Activated CD4-positive, CD25-positive, alpha-beta regulatory T cell treated with anti-CD3 and anti-CD28 coated beads, Interleukin-2, amount 50 U/mL, for 16 hours (primary cell): ENCODE measurements at places on chromosomes 3 and 15.

GRCh38 chr3:117510396-117510795 is 800.8 kb downstream of the TUSC7 start:
- no peak for DNase-seq

DNA sequence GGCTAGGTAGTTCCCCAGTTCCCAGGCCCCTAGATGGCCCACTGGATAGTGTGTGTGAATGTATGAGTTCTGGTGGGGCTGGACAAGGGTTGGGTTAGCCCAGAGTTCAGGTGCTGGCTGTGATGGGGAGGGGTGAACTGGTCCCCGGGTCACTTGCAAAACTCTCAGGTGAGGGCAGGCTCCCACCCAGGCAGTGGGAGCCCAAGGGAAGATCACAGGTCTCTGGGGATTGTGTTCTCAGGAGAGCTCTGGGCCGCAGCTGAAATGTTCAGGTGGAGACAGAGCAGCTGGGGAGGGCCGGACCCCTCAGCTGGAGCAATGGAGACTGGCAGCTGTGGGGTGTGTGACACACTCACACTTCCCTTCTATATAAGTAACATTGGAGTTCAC is 12.8 kb upstream of the FAM98B start:
- no peak for DNase-seq

- DNase-seq: no peak
Measured at GRCh38 chr3:41450416-41451231, 251.3 kb downstream of the CTNNB1 start.

DNA sequence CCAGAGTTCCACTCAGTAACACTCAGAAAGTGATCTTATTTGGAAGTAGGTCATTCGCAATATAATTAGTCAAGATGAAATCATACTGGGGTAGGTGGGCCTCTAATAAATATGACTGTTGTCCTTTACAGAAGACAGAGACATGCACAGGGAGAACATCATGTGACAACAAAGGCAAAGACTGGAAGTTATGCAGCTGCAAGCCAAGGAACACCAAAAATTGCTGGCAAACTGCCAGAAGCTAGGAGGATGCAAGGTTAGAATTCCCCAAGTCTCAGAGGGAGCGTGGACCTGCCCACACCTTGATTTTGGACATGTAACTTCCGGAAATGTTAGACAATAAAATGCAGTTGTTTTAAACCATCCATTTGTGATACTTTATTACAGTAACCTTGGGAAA is 471.5 kb upstream of the AGTR1 start:
- no peak for DNase-seq

DNA sequence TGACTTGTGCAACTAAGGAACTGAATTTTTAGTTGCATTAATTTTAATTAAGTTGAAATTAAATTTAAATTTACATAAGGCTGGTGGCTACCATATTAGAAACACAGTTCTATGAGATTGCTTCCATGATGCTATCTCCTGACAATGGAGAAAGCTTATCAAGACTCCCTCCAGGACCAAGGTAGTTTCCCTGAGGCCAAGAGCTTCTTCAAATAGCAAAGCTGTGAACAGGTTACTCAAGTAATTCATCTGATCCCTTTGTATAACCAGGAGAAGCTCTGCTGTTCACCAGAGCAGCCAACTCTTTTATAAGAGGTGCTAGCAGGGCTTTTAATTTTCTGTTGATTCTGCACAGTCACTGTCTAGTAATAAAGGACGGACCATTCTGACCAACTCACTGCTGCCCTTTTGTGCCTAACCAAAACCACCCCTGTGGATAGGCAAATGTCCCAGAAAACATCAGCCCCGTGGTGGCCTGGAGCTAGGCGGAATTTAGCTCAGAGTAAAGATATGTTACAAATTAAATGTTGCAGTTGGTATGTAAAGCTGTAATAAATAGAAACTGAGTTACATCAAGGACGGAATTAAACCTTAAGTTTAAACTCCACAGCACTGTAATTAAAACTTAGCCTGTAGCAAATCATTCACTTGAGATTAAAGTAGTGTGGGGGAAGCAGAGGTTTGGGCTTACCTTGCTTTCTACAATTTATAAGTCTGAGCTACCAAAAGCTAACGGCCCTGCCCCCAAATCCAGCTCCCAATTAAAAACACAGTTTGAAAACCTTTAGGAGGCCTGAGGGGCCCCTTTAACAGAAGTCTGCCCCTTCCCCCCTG is 55.6 kb upstream of the LRTM1 start:
- DNase-seq: no peak

DNA sequence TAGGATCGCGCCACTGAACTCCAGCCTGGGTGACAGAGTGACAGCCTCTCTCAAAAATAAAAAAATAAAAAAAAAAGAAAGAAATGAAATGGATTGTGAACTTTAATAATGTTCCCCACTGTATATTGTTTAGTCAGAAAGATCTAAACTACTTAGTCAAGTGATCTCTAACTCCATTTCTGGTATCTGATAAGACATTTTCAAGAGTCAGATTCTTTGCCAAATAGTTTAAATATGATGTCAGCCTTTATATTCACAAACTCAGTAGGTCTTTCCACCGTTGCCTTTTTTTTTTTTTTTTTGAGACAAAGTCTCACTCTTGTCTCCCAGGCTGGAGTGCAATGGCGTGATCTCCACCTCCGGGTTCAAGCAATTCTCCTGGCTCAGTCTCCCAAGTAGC is 29.0 kb upstream of the OSBPL11 start:
- DNase-seq: no peak

- no peak for DNase-seq
Measured at GRCh38 chr3:107753976-107754375, 231.2 kb downstream of the BBX start.

GRCh38 chr15:97115761-97116070 is 785.2 kb downstream of the NR2F2 start:
- DNase-seq: no peak

- no peak for DNase-seq
Measured at GRCh38 chr15:31346367-31347066, 19.9 kb downstream of the KLF13 start.

DNA sequence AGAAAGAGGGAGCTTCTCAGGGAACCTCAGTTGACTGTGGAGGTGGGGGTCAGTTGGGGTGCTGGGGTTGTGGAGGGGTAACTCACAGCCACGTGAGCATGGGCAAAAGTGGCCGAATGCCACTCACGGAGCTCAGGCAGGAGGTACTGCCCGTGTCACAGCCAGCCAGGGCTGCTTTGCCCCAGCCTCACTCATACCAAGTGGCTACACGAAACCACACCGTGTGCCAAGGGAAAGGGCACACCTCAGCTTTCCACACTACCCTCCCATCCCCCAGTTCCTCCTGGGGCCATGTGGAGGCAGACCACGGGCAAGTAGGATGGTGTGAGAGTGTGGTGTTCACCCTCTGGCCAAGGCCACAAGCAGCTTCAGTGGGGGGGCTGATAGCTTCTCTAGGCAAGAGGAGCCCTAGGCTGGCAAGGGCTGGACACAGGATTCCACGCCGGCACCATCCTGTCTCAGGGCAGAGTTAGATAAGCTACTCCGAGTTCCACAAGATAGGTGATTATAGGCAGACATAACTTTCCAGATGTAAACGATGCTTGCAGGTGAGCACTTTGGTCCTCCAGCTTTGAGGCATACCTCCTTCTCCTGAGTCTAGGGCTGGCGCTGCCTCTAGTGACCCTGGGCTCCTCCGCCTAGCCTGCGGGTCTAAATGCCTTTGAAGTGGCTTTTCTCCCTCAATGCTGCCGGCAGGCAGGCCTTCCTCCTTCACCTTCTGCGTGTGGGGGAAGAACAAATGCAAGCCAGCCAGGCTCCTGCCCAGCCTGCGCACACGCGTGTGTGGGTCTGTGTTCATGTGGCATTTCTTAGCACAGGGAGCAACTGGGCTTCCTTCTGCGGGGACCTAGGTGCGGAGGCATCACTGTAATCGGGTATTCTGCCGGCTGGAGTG is 25.0 kb downstream of the RGMA start:
- no peak for DNase-seq

DNA sequence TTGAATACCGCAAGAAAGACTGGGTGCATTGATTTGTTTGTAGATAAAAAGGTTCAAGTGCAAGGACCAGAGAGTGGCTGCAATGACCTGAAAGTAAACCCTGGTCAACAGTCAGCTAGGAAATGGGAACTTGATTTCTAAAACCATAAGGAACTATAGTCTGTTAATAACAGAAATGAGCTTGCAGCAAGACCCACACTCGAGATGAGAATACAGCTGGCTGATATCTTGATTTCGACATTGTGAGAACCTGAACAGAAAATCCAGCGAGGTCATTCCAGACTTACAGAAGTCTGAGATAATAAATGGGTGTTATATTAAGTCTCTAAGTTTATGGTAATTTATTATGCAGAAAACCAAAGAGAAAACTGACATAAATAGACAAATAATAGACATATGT is 177.3 kb downstream of the NFKBIZ start:
- DNase-seq: no peak

GRCh38 chr3:40329071-40329470 is 19.6 kb downstream of the EIF1B start:
- DNase-seq: no peak

- DNase-seq: no peak
Measured at GRCh38 chr3:138081371-138082084, 33.9 kb downstream of the DZIP1L start.

DNA sequence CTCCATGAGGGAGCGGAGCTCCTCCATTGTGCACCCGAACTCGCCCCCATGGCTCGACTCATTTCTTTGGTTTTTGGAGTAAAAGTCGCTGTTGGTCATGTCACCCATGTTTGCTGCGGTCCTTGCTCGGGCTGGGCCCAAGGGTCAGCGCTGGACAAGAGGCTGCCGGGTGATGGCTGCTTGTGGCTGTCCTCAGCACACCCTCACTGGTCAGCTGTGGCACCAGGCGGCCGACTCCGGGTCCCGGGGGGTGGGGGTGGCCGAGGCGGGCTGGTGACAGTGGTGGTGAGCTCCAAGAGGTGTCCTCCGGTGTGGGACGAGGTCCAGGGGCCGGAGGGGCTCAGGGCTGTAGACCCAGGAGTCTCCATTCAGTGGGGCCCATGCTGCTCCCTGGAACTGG is 56.0 kb downstream of the ATP2B2 start:
- no peak for DNase-seq

- DNase-seq: no peak
Measured at GRCh38 chr3:52330194-52330805, 14.2 kb downstream of the DNAH1 start.

- DNase-seq: no peak
Measured at GRCh38 chr3:70880421-70880820, 568.0 kb upstream of the MDFIC2 start.

DNA sequence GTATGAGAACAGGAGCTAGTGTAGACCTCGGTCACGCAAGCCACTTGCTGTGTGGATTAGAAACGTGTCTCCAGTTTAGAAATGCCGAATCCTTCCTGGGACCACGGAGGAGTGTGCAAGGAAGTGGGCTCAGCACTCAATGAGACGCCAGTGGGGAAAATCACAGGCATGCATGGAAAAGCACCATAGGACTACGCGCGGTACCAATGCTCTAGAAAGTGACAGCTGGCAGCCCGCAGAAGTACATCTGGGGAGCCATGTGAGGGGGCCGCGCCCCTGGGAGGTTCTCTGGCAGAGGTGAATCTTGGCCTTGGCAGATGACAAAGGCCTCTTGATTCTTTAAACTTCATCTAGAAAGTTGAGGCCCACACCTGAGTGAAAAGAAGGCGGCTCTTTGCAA is 99.3 kb downstream of the LRRK1 start:
- no peak for DNase-seq

DNA sequence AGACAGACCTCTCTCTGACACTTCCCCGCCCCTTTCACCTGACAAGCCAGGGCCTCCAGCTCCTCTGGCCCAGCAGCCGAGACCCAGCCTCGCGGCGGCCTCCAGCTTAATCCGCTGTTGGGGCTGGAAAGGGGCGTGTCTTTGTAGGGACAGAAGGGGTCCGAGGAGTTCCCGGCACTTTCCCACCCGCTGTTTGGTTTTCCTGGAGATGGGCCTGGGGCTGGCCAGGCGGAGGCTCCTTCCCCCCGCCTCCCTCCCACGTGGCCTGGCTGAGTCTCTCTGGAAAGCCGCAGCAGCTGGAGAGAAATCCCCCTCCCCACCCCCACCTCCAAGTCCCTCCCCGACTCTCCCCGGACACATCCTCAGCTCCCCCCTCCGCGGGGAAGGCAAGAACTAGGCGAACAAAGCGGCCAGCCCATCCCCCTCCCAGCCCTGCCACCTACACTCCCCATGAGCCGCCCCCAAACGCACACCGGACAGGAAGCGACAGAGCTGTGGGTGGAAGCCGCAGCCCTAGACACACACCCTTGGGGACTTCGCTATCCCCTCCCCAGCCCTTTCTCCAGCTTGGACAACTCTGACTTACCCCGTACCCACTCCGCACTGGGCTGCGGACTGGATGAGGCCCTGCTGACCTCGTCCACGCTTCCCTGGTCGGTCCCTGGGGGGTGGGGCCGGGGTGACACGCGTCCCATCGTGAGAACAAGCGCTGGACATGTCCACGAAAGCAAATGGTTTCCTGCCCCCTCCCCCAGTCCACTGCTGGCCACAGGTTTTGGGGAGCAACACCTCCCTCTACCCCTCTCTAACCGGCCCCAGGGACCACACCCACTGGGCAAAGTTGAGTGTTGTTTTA is 1.2 kb downstream of the IGDCC4 start:
- DNase-seq: no peak

- DNase-seq: no peak
Measured at GRCh38 chr3:126680667-126681055, 23.4 kb upstream of the CHCHD6 start.

DNA sequence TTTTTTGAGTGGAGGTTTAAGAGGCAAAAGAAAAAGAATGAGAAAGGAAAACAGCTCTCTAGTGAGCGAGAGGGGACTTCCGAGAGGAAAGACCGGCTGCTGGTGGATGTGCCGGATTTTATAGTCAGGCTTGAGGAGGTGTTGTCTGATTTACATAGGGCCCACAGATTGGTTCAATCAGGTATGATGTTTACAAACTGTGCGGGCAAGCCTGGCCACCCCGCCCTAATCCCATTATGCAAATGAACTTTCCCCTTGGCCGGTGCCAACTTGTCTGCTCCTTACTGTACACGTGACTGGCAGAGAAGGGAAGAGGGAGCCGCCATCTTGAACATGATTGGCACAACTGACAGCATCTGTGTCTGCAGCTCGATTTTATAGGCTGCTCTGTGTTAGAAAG is 44.7 kb downstream of the FAM43A start:
- DNase-seq: no peak

DNA sequence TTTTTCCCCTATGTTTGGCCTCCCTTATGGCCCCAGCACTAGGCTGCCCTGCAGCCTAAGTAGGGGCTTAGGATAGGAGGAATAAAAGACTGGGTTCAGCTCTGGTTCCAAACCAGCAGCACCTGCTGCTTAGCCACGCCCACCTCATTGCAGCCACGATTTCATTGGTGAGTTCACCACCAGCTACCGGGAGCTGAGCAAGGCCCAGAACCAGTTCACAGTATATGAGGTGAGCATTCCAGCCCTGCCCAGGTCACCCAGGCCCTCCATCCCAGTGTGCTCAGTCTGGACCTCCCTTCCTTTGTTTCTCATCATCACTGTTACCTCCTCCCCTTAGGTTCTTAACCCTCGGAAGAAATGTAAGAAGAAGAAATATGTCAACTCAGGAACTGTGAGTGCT is 11.5 kb downstream of the CPNE9 start:
- no peak for DNase-seq
